ENCODE measurements at places on chromosomes 3 and 15.

- no peak for DNase-seq
These were observed 7.6 kb downstream of the PLXNB1 start for GRCh38 chr3:48422272-48422671.

GRCh38 chr3:113695786-113696645 lies at the start of gene USF3:
Gene USF3, minus strand, starts transcription at chr3:113696642. Its CDS starts 21,764 bp downstream, at chr3:113674878.
- DNase-seq = peak; percentile 90

- DNase-seq = peak; percentile 35
These were observed 66.7 kb downstream of the BOC start for GRCh38 chr3:113277941-113278598.

DNA sequence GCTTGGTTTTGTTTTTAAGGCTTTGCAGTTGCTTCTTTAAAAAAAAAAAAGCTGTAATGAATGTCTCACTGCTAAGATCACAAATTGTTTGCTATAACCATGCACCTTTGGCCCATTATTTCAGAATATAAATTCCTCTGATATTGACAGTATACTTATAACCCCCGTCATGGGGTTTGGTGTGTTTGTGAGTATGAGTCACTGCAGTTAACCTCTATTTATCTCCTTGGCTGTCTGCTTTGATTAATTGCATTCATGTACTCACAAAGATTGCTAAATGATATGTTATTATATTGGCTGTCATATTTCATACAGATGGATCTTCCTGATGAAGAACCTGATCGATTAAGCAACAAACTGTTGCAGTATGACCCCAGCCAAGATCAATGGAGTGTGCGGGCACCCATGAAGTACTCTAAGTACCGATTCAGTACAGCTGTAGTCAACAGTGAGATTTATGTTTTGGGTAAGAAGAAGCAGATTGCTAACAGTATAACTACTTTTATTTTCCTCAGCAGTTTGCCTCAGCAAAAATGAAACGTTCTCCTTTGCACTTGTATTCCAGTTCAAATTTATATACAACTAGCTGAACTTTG lies 14.9 kb downstream of the KBTBD12 start:
- no peak for DNase-seq

DNA sequence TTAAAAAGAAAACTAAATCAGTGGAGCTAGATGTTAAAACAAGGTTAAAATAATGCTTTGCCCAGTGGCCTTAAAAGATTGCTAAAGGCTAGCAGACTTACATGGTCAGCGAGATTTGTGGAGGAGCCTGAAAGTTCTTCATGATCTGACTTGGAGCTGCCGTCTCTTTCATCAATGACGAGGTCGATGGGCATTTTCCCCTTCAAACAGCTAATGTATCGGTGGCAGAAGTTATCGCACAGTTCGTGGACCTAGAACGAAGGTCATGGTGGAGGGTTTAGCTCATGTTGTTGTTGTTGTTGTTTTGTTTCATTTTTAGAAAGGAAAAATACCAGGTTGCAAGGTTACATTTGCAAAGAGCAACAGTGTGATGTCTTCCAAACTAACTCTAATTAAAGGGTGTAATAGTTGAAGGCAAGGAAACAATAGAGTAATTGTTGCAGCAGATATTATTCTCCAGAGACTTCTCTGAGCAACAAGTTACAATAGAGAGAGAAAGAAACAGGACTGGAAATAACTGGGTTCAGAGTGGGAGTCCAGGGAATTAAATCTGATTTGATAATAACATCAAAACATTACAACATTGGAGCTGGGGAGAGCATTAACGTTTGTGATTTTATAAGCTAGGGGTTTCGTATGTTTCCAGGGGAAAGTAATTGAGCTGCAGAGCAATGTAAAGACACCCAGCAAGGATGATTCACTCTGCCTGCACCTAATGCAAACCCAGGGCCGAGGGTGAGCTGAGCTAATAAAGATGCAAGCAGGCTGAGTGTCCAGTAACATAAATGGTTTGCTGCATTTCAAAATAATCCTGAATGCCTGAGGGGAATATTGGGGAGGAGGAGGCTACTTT lies 6.6 kb downstream of the MEIS2 start:
- DNase-seq = no peak

- no peak for DNase-seq
These were observed 412.7 kb upstream of the ROBO2 start for GRCh38 chr3:76627236-76627635.

DNA sequence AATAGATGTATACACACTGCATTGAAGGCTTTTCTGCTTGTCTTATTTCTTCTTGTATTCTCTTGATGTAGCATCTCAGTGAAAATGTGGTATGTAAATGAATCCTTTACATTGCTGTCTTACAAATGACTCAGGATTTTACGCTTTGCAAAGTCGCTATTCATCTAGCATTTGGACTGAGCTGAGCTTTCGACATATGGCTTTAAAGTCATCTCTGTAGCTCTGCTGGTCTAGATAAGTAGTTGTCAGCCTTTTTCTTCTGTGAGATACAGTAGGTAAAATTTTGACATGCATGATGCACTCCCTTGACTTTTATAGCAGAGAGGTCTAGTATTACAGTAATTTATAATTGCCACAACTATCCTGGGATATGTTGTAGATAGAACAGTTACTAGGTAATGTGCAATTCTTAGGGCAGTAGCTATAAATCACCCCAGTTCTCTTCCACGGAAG lies 16.8 kb downstream of the MEF2A start:
- DNase-seq = no peak

DNA sequence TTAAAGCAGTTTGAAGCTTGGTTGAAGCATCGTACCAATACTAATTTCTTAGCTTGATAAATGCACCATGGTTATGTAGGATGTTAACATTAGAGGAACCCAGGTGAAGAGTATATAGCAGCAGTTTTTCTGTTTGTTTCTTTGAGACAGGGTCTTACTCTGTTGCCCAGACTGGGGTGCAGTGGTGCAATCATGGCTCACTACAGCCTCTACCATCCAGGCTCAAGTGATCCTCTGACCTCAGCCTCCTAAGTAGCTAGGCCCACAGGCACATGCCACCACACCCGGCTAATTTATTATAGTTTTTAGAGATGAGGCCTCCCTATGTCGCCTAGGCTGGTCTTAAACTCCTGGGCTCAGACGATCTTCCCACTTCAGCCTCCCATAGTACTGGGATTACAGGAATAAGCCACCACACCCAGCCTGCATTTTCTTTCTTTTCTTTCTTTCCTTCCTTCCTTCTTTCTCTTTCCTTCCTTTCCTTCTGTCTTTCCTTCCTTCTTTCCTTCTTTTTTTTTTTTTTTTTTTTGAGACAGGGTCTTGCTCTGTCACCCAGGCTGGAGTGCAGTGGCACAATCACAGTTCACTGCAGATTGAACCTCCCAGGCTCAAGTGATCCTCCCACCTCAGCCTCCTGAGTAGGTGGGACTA lies 6.1 kb downstream of the PEAK1 start:
- no peak for DNase-seq

GRCh38 chr3:76474632-76475031 lies 565.3 kb upstream of the ROBO2 start:
- no peak for DNase-seq

GRCh38 chr3:126649556-126650092 lies 5.3 kb downstream of the TXNRD3 start:
- DNase-seq = no peak

GRCh38 chr3:129021140-129021551 lies 20.0 kb downstream of the EFCC1 start:
- no peak for DNase-seq

DNA sequence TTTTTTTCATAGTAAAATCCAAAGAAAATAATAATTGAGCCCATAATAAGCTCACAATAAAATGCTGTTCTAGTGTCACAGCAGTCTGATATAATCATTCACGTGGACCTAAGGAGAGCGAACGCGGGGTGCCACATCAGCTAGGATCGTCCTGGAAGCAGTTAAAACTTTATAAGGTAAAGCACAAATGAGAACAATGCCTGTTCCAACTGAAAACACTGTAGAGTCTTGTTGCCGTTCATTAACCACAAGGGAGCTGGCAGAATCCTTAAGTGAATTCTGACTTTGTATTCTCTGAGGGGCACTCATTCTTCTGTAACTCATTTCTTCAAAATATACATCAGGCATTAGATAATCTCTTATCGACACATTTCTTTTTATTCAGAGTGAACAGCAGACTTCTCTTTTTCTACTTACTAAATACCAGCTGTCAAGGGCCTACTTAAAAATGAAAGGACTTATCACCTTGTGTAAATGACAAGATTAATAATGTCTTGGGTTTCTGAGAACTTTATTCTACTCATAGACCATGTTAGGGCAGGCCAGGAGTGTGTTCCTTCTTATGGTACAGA lies 524.6 kb downstream of the MECOM start:
- no peak for DNase-seq

DNA sequence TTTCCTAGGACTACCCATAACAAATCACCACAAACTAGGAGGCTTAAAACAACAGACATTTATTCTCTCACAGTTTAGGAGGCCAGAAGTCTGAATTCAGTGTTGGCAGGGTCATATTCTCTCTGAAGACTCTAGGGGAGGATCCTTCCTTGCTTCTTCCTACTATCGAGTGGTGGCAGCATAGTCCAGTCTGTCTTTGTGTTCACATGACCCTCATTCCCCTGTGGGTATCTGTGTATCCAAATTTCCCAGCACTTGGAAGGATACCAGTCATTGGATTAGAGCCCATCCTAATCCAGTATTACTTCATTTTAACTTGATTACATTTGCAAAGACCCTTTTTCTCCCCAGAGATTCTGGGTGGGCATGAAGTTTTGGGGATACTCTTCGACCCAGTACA lies 63.8 kb downstream of the GMPS start:
- no peak for DNase-seq

GRCh38 chr3:69200384-69201068 lies 78.1 kb upstream of the LMOD3 start:
- DNase-seq = peak; percentile 81

- DNase-seq = no peak
These were observed 28.8 kb downstream of the RBP2 start for GRCh38 chr3:139447486-139447885.

DNA sequence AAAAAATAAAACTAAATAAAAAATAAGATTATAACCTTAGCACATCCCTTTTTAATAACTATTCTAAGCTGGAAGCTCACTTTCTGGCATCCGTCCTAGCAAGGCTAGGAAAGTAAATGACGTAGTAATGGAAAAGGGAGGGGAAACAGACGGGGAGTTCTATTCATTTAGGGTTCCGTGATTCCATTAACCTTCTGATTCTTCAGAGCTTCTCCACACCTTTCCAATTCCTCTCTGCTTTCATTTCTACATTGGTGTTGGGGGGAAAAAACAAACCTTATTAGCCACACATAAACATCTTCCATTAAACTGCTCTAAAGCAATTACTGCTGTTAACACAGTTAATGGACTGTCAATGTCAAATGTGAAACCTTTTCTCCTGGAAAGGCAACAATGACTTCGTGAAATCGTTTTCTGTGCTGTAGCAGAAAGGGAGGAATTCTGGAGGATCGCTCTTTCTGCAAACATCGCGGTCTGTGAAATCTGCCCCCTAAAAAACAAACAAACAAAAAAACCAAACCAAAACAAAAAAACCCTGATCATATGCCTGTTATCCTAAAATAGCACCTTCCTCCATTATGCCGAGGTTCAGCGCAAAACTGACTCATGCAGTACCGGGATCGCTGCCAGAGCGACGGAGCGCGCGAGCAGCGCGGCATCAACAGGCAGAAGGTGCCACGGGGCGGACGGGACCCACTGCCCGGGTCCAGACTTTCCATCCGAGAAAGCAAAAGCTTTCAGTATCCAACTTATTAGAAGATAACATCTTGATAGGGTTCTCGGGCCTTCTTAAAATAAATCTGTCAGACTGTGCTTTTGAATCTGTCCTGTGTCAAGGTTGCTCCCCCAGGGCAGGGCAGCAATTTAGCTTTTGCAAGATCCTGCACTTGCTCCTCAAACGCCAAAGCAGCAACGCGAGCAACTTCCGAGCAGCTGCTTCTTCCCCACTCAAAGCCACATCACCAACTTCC lies 156.2 kb downstream of the FGF12 start:
- no peak for DNase-seq

DNA sequence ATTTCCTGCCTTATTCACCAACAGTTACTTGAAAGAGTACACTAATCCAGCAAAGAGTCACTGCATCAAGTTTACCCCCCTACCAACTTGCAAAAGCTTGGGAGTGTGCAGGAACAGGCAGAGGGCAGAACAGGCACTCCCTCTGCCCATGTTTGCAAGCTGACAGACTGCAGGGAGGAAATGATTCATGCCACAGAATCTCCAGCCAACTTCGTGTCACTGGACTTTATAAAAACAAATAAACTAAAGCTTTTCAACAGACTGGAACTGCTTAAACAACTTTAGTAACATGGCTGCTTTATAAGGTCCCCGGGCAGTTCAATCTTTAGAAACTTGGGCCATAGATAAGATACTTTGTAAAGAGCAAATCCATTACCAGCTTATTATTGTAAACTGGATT lies 129.5 kb downstream of the THRB start:
- no peak for DNase-seq

DNA sequence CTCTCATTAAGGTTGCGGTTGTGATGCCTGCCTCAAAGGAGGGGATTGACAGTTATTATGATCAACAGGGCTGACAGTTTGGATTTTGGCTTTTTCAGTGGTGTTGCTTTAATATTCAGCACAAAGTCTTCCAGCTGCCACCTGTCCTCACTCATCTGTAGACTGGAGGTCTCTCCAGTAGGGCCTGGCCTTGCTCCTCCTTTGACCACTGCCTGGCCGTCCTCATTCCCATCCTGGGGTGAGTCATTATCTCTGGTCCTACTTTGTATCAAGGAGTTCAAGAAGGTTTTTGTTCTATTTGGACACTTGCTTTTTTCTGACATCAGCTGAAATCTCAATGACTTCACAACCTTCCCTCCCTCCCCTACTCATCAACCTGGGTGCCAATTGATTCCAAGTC lies 95.1 kb upstream of the ZPLD1 start:
- no peak for DNase-seq

DNA sequence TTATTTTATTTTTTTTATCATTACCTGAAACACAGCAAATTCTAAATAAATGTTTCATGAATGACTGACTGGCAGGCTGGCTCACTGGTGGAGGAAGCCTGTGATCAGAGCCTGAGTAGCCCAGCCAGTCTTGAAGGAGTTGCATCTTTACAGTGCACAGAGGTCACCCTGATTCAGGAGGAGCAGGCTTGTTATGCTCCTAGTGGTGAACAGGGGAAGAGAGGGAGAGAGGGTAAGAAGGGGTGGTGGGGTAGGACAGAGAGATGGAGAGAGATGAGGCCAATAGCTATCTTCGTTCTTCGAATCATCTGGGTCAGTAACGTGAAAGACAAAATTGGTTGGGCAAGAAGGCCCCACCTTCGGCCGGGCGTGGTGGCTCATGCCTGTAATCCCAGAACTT lies 202.6 kb upstream of the MCTP2 start:
- no peak for DNase-seq

GRCh38 chr3:132236701-132237651 lies 80.2 kb upstream of the ACP3 start:
- no peak for DNase-seq

DNA sequence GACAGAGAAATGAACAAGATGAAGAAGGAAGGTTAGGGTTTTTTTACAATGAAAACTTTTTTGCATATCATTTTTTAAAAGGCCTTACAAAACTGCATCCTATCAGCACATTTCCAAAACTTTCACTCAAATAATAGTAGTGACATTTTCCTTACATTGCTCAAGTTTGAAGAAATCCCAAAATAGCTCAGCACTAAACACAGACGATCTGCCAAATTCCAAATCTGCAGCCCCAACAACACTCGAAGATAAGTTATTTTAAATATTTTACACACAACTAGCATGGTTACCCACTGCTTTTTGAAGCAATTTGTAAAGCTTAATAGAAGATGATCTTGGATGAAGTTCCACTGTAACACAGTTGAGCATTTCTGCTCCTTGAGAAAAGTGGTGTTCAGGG lies 535.6 kb upstream of the ALCAM start:
- no peak for DNase-seq

GRCh38 chr15:48352474-48353072 lies 21.3 kb downstream of the DUT start:
- DNase-seq = peak; percentile 72

- peak; percentile 82 for DNase-seq
These were observed 101.5 kb downstream of the FBLN2 start for GRCh38 chr3:13650210-13651056.
